ENCODE measurements at places on chromosomes 7 and 10.

GRCh38 chr10:43854007-43854406 lies 205.3 kb upstream of the ZNF32 start:
- DNase-seq = no peak

GRCh38 chr7:76044375-76044865 lies 3.4 kb downstream of the STYXL1 start:
- no peak for DNase-seq

DNA sequence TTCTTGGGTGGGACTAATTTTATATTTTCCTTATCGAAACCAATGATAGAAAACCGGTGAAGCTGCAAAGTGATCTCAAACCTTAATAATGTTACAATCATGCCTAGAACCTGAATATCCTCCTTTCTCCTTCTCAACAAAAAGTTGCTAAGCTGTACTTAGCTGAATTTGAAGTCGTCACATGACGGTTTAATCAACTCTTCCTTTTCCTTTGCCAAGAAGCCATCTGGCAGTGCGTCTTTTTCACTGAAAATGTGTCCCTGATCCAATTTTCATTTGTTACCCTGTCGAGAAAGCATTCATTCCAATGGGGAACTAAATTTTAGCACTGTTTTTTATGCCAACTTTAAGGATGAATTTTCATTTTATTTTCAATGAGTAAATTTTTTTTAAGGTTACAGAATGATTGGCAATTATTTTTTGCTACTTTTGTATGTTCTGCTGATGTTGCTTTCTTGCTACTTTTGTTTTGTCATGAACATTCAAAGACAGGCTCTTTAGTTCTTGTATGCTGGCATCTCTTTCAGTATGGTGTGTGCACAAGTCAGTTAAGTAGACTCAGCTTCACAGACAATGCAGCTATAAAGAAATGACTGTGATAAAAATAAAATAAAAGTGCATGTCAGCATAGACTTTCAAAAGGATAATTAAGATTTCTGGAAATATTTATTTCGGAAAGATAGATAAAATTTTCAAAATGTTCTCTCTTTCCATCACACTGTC lies 980.0 kb downstream of the DNAJB9 start:
- DNase-seq = no peak

DNA sequence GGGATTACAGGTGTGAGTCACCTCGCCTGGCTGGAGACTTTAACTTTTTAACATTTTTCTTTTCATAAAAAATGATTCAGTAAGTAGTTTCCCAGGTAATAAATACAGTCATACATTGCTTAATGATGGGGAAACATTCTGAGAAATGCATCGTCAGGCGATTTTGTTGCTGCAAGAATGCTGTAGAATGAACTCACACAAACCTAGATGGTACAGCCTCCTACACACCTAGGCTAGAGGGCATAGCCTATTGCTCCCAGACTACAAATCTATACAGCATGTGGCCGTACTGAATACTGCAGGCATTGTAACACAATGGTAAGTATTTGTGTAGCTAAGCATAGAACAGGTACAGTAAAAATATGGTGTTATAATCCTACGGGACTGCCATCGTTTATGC lies 108.5 kb upstream of the SFMBT2 start:
- DNase-seq = no peak

- no peak for DNase-seq
Measured at GRCh38 chr10:114615600-114616007, 42.5 kb downstream of the ABLIM1 start.

- no peak for DNase-seq
Measured at GRCh38 chr10:76309070-76309469, 877.6 kb downstream of the LRMDA start.

GRCh38 chr7:44819292-44819691 lies 22.8 kb downstream of the PPIA start:
- no peak for DNase-seq

- DNase-seq = no peak
Measured at GRCh38 chr7:138186951-138187351, 110.7 kb downstream of the AKR1D1 start.

- no peak for DNase-seq
Measured at GRCh38 chr10:26946102-26946811, 85.5 kb upstream of the ABI1 start.

GRCh38 chr7:64830926-64831325 lies 36.7 kb downstream of the ZNF138 start:
- no peak for DNase-seq

DNA sequence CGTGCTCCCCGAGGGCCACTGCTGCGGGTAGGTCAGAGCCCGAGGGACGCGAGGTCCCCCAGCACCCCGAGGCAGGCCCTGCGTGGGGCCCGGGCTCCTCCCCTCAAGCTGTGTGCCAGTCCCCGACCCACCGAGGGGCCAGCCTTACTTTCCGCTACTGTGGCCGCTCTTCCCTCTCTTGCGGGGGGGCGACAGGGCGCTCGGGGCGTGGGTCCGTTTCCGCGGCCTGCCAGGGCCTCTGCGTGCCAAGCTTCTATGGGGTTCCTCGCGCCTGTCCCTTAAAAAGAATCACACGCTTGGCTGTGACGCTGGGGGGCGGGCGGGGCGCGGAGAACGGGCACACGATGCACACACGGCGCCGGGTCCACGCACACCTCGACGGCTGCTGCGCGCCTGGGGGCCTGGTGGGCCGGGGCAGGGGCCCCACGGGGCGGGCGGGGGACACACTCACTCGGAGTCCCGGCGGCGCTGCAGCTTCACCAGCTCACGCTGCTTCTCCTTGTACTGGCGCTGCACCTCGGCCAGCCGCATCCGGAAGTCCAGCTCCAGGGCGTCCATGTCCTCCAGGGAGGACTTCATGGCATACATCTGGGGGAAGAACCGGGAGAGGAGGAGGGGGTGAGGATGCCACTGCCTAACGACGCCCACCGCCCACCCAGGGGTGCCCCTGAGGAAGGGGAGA lies 62.0 kb downstream of the TNRC18 start:
- DNase-seq = no peak

DNA sequence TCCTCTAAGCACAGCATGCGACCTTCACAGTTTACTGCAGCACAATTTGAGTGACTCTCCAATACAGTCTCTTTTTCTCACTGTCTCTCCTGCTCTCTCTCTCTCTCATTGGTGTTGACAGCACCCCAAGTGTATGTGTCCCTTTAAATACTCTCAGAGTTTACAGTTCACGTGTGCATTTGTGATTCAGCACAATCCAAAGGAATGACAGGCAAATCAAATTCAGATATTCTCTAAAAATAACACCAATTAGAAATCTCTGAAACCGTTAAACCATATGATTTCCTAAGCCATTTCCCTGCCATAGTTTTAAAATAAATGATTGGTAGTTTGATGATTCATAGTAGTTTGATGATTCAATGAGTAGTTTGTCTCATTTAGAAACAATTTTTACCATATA lies 104.0 kb upstream of the GAD2 start:
- DNase-seq = no peak
